Activated naive CD4-positive, alpha-beta T cell treated with anti-CD3 and anti-CD28 coated beads, Interleukin-2, amount 50 U/mL, for 72 hours (primary cell): ENCODE measurements at places on chromosomes 2 and 18. TPM values are rescaled to one million over a fixed set of nuclear protein-coding genes. Genes with fewer than 3 reads are reported as not detected.

GRCh38 chr2:161223139-161223732, 63.0 kb downstream of the TANK start:
- DNase-seq = no peak

- no peak for DNase-seq
Observed at GRCh38 chr2:97695744-97696143, 17.6 kb upstream of the ZAP70 start.

- DNase-seq = no peak
Observed at GRCh38 chr18:8699126-8699525, 6.2 kb upstream of the MTCL1 start.

- DNase-seq = no peak
Observed at GRCh38 chr2:218998414-218999002, 5.3 kb upstream of the CRYBA2 start.

GRCh38 chr2:201441409-201441808, 9.8 kb downstream of the TRAK2 start:
- DNase-seq = no peak

DNA sequence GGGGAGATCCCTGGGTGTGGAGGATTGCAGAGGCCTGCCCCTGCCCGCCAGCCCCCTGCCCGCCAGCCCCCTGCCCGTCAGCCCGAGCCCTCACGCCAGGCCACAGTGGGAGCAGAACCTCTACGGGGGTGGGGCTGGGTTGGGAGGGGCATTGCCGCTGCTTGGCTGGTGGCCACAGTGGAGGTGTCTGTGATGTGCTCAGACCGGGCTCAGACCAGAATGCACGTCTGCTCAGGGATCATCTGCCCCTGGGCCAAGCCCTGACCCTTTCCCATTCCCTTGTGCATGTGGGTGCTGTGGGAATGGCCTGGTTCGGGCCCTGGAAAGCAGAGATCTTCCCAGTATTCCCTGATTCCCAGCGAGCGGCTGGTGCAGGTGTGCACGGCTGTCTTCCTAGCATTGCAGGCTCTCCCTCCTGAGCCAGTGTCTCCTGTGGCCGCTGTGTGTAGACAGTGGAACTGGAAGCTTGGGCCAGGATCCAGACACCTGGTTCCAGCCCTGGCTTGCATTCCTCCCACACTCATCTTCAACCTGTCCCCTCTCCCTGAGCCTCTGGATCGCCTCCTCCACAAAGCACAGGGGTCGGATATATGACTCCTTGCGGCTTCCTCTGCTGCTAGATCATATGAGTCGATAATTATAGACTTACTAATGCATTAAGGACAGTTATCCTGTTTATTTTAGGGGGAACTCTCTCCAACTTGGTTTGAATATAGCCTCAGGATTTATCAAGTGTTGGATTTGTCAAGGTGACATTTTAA, 161.6 kb downstream of the LDLRAD4 start:
- no peak for DNase-seq

- no peak for DNase-seq
Observed at GRCh38 chr2:221671515-221671914, 99.4 kb upstream of the EPHA4 start.

DNA sequence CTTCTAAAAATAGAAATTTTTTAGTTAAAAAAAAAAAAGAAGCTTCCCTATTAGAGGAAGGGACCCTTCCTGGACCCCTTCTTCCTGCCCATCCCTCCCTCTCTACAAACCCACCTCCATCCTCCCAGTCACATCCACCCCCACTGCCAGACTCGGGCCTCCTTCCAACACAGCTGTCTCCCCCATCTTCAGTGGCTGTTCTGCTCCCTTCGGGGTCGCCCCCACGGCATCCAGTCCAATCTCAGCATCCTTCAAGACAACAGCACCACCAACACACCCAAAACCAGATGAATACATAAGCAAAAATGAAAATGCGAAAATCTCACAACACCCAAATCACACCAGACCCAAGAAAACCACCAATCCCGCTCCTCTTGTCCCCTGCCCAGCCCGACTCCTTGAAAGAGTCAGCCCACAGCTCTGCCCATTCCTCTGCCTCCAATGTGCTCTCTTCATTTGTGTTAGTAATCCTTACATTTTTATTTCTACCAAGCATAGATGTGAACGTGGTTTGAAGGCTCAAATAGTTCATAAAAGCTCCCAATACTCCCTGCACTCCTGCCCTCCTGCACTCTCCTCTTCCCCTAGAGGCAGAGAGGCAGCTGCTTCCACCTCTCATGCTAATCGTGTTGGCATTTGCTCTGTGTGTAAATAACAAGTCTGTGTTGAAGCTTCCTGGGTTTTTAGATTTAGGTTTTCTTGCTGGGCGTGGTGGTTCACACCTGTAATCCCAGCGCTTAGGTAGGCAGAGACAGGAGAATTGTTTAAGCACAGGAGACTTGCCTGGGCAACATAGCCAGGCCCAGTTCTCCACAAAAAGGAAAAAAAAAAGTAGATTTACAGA, 37.0 kb downstream of the MAL start:
- DNase-seq = peak; percentile 39

DNA sequence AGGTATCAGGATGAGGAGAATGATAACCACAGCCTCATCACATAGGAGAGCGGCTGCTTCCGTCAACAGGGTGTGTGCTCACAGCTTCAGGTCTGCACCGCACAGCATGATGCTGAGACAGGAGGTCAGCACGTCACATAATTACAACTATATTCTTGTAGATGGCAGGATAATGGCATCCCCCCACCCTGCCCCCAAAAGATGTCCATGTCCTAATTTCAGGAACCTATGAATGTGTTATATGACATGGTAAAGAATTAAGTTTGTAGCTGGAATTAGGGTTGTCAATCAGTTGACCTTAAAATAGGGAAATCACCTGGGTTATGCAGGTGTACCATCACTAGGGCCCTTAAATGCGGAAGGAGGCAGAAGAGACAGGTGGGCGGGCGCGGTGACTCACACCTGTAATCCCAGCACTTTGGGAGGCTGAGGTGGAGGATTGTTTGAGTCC, 73.9 kb downstream of the ARL4C start:
- no peak for DNase-seq

DNA sequence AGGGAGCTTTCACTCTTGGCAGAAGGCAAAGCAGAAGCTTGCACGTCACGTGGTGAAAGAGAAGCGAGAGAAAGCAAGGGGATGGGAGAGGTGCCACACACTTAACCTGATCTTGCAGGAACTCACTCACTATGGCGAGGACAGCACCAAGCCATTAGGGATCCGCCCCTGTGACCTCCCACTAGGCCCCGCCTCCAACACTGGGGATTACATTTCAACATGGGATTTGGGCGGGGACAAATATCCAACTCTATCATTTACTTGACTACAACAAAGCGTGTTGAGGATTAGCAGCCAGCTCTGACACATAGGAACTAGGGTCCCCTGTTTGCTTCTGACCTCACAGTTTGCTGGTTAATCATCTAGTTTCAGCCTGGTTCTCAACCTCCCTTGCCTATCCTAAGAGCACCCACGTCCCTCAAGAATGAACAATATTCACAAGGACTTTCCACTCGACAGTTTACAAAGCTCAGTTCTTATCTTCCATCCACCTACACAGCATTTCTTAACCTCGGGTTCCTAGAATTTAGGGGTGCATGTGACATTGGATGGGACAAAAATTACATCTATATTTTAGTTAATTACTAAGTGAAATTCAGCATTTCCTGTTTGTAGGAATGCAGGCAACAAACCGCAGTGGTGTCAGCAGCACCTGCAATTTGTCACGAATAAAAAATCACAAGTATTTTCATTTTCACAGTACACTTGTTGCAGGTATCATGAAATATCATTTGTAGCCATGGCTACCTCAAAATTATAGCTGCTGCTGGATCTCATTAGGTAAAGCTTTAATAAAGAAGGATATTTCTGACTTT, 36.0 kb downstream of the LBH start:
- peak; percentile 48 for DNase-seq

- no peak for DNase-seq
Observed at GRCh38 chr2:207227062-207227748, 61.5 kb upstream of the KLF7 start.

DNA sequence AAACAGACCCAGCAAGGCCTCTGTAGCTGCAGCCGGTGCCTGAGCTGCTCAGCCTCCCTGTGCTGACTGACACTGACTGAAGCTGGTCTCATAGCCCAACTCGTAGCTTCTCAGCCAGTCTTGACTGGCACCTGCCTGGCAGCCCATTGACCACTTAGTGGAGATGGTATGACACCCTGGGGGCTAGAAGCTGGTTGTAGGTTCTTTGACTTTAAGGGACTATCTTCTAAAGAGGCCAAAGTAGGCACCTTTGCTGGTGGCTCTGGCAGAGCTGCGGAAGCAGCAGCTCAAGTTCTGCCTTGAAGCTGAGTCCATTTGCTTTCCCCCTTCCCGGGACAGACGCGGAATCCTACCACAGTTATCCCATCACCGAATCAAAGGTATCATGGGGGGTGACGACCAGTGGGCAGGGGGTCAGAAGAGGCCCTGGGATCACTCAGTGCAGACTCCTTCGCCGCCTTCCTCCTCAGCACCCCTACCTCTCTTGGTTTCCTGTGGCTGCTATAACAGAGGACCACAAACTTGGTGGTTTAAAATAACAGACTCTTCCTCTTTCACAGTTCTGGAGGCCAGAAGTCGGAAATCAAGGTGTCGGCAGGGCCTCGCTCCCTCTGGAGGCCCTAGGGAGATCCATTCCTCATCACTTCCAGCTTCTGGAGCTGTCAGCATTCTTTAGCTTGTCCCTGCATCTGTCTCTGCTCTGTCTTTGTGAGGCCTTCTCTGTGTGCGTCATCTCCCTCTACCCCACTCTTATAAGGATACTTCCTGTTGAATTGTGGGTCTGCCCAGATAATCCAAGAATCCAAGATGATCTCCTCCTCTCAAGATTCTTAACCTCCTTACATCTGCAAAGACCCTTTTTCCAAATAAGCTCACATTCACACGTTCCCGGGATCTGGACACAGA, 13.7 kb upstream of the FOSL2 start:
- no peak for DNase-seq

- DNase-seq = no peak
Observed at GRCh38 chr2:67232936-67233335, 164.2 kb upstream of the ETAA1 start.

DNA sequence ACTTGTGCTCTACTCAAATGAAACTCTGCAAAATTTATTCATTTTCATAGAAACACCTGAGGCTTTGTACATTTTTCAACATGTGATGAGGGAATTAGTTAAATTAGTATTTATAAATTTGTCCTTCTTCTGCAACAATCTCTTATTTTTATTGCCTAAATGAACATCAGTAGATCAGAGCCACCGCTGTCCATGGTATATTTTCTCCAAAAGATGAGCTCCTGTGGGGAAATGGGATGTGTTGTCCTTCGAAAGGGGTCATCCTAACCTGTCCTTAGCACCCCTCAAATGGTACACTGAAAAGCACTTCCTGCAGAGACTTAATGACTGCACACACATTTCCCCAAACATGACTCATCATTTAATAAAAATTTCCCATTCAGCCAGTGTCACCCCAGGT, 714.6 kb downstream of the MBD2 start:
- no peak for DNase-seq

- no peak for DNase-seq
Observed at GRCh38 chr2:132974467-132975095, 304.6 kb upstream of the LYPD1 start.

The UGT1A5 gene
- not detected for total RNA-seq

The MC4R gene
- total RNA-seq = not detected

The GALM gene
- 45.0 TPM for total RNA-seq

The ANKRD62 gene
- not detected for total RNA-seq

The GREB1 gene
- 1.2 TPM for total RNA-seq

The ZBTB7C gene
- total RNA-seq = not detected

The SLC4A5 gene
- total RNA-seq = 0.89 TPM
